ENCODE measurements at places on chromosomes 7 and 10.

GRCh38 chr7:93461350-93461749 is 113.2 kb downstream of the CALCR start:
- DNase-seq, result no peak

GRCh38 chr7:140446467-140446866 is 32.8 kb downstream of the MKRN1 start:
- DNase-seq, result no peak

- no peak for DNase-seq
These were observed 3.7 kb downstream of the NPC1L1 start for GRCh38 chr7:44537442-44537841.

GRCh38 chr10:71338728-71339495 is 19.9 kb downstream of the SLC29A3 start:
- no peak for DNase-seq

GRCh38 chr10:127991543-127992255 is 84.8 kb downstream of the PTPRE start:
- no peak for DNase-seq

GRCh38 chr10:22369434-22370072 is 24.3 kb downstream of the SPAG6 start:
- no peak for DNase-seq

GRCh38 chr10:123272171-123272570 is 118.0 kb downstream of the BUB3 start:
- DNase-seq, result no peak

All from GM04503 (cell line).